ENCODE measurements at places on chromosomes 13 and 19. TPM values are rescaled to one million over a fixed set of nuclear protein-coding genes. Genes with fewer than 3 reads are reported as not detected.

Gene TUBA3C
- total RNA-seq, result not detected

- no peak for DNase-seq
Measured at GRCh38 chr19:35108730-35109129, 6.9 kb upstream of the FXYD3 start.

GRCh38 chr19:17860331-17860992 is 752 bp downstream of the RPL18A start:
- DNase-seq, result no peak

DNA sequence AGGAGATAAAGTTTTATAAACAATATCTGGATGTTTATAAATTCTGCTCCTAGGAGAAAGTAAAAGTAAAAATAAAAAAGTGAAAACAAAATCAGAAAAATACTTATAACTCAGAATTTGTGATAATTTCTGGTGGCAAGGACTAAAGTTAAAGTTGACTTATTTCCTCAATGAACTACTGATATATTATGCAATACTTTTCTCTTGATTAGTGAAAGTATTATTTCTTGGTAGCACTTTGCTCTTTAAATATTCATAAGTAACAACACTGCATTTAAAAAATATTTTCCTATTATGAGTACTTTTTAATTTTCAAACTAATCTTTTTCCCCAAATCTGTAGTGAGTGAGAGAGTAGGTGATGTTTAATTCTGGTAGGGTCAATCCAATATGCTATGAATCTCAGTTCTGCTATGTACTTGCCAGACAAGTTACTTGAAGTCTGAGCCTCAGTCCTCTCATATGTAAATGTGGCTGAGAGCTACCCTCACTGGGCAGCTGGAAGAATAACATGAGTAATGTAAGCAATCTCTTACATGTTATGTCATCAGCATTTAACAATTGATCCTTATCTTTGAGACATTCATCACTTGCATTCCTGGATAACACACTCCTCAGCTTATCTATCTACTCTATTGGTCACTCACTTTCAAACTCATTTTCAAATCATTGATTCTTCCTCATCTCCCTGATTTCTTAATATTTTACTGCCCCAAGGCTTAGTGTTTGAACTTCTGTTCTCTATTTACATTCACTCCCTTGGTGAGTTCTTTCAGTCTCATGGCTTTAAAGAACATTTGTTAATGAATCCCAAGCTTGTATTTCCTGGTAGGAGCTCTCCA is 239.0 kb downstream of the RGCC start:
- no peak for DNase-seq

DNA sequence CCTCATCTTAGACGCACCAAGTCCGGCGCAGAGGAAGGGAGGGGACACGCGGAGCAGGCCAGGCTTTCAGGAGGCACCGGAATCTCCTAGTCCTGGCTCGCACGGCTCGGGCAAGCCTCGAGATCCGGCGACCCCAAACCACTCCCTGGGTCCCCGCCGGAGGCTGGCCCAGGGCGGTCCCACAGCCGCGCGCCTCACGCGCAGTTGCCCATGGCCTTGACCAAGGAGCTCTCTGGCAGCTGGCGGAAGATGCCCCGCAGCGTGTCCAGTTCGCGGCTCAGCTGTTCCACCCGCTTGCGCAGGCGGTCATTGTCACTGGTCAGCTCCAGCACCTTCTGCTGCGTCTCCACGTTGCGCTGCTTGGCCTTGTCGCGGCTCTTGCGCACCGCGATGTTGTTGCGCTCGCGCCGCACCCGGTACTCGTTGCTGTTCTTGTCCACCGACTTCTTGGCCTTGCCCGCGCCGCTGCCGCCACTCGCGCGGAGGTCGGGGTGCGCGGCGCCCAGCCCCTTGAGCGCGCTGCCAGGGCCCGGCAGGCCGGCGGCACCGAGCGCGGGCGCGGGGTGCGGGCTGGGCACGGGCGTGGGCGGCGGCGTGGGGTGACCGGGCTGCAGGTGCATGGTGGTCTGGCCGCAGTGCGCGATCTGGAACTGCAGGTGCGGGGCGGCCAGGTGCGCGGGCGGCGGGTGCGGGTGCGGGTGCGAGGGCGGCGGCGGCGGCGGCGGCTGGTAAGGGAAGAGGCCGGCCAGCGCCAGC is 1.0 kb downstream of the CEBPA start:
- DNase-seq, result peak; percentile 67

Gene THSD1
- 5.4 TPM for total RNA-seq

DNA sequence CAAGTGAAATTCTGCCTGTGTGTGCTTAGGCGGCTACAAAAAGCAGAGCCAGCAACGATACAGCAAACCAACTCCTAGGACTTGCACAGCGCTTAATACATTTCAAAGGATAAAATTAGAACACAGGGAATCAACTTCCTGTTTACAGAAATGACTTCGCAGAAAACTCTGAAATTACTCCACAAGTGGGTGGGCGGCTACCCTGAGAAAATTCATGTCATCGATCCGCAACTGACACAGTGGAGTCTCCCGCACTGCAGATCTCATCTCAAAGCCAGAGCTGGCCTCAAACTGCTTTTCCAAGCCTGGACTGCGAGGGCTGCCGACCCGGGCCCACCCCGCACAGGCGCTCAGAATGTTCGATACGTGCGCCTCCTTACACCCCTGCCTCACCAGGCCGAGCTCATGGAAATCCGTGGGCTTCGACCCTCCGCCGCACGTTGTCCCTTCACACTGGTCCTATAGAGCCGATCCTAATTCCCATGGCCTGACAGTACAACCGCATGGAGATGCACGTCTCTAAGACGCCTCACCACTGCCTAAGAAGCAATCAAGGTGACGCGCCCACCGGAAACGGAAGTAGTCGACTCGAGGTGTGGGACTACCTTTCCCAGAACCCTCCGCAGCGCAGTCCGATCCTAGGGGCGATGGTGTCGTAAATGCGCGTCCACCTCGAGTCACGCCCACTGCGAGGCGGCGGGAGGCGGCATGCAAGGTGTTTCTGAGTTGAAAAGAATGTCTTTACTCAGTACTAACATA is at the start of gene ZNF229:
ZNF229 (minus strand) TSS at position 557 of the 759 bp plus-strand sequence. CDS start 5,625 bp downstream, outside the sequence.
- peak; percentile 96 for DNase-seq

Gene KCNRG
- total RNA-seq, result 0.35 TPM

Gene SLC7A10
- not detected for total RNA-seq

DNA sequence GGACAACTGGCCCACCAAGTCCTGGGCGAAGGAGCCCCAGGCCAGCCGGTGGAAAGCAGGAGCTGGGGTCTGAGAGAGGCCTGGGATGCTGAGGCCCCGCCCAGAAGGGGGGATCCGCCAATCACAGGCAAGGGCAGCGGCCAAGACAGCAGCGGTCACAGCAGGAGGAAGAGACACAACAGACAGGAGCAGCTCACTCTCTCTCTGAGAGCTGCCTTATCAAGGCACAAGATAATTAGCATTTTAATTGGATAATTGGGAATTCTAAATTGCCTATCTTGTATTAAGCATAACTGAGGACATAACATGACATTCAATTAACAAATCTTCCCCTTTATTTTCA is 46.2 kb downstream of the CEBPG start:
- no peak for DNase-seq

DNA sequence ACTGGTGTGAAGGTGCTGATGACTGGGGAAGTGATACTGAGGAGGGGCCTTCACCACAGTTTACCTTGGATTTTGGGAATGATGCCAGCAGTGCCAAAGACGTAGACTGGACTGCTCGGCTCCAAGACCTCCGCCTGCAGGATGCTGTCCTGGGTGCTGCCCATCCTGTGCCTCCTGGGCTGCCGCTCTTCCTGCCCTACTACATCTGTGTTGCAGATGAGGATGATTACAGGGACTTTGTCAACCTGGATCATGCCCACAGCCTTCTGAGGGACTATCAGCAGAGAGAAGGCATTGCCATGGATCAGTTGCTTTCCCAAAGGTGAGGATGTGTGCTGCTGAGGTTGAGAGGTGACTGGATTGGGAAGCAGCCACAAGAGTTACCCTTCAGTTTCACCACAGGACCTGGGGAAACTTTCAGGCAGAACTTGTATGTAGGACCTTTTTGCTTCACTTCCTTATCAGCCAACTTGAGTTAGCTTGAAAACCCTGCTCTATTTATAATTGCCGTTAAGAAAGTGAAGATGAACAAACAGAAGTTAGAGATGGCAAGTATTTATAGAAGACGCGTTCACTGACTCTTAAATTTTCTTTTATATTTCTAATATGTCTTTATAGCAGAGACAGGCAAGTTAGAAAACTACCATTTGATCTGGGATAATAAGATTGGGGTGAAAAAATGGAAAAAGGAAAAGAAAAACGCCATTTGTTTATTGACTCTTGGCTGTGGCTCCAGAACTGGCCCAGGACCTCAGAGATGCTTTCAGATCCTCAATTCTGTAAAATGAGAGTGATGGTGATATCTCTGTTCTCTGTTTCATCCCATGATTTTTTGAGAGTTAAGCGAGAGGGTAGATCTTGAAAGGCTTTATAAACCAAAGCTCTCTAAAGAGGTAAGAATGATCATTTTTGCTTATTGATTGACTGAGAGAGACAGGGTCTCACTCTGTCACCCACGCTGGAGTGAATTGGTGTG is 5.3 kb downstream of the PDCD2L start:
- no peak for DNase-seq

DNA sequence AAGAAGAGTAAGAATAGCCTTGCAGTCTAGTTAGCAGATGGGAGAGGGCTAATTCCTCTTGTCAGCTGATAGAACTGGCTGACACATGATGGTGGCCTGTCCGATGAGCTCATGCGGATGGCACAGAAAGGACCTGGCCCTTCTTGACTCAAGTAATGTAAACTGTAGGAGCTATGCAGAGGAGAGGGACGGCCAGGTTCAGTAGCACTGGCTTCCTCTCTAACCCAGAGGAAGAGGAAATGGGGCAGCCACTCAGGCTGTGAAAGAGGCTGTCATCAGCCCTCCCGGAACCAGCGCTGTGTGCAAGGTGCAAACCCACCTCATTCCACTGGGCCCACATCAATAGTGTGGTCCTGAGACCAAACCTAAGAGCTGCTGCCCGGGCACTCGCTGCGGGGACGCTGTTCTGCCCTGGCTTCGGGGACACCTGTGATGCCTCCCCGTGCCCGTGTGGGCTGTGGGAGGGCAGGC is 30.8 kb upstream of the USE1 start:
- no peak for DNase-seq

DNA sequence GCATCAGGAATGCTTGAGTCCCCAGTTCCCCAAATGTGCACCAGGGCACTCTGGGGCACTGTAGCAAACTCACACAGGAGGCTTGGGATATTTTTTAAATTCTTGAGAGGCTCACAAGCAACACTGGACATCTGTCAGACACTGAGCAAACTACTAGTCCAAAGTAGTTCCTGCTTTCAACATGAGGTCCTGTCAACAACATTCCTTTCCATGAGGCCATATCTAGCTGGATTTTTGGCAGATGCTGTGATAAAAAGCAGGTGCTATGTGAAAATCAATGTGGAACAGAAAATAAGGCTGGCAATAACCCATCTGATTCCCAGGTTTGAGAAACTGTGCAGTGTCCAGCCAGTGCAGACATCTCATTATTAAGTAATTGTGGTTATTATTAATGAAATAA is 50.5 kb downstream of the STARD13 start:
- no peak for DNase-seq

Gene PAK4
- 23.1 TPM for total RNA-seq

- no peak for DNase-seq
Measured at GRCh38 chr13:20219577-20219976, 12.5 kb downstream of the GJB6 start.

DNA sequence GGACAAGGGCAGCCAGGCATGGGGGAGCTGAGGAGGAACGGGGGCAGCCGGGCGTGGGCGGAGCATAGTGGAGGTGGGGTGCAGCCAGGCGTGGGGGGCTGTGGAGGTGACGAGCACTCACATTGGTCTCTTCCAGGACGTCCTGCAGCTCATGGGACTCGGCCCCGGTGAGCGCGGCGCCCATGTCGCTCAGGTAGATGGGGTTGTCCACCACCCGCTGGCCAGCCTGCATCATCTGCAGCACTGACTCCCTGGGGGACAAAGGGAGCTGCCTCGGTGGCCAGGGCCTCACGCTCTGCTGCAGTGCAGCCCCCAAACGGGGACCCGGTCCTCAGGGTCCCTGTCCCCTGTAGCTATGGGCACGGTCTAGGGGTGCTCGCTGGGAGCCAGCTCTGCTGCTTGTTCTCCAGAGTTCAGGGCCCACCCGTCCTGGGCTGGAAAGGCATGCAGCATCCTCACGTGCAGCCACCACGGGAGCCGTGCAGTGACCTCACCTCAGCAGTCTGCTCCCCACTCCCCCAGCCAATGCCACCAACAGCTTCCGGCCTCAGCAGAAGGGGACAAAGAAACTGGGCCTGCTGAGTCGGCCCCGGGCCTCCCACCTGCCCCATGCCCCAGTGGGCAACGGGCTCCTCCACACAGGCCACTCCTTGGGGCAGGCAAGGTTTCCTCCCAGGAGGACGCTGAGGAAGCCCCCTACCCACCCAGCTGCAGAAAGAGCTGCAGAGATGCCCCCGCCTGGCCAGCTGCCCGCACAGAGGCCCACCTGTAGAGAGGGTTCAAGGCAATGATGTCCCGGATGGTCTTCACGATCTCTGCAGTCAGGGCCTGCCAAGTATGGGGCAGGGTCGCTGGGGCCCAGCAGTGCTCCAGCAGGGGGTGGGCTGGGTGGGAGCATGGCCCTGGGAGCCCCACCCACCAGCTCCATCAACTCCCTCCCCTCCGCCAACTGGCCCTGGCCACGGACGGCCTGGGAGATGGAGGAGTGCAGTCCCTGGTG is 12.1 kb downstream of the LONP1 start:
- DNase-seq, result no peak

DNA sequence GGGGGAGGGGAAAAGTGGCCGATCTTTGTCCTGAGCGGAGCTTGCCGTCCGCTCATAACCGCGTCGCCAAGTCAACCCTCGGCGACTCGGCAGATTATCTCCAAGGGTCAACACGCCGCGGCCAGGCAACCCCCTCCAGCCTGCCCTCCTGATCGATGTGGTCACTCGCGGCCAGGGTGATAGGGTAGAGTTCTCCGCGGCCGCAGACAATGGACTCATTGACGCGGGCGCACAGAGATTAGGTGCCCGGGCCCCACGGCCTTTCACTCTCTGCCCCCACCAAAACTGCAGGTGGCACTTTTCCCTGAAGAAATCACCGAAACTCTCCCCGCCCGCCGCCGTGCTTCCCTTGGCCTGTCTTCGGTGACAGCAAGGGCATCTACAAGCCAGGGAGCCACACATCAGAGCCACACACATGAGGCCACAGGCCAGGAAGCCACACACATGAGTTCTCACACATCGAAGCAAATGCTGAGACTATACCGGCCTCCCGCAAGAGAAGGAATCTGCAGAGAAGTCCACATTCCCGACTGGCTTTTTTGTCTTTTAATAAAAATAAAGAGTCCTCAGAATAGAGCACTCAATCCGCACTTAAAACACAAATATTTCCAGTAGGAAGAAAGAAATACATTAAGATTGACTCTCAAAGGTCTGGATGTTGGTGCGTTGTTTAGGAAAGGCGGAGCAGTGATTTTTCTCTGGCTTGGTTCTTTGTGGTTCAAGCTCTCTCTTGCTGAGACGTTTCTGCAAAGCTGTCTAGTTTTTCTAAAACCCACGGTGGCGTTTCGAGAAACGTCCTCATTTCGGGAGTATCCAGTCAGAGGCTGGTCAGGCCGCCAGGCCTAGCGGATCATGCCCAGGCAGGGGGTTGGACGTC is 1.5 kb upstream of the PDX1 start:
- no peak for DNase-seq

Data from right cardiac atrium (tissue), 5 donors.